ENCODE measurements at places on chromosomes 2 and 18. TPM values are rescaled to one million over a fixed set of nuclear protein-coding genes. Genes with fewer than 3 reads are reported as not detected.

GRCh38 chr18:12968619-12969018 is 20.8 kb downstream of the SEH1L start:
- no peak for DNase-seq

GRCh38 chr2:205930209-205930608 is 155.8 kb downstream of the INO80D start:
- no peak for DNase-seq

DNA sequence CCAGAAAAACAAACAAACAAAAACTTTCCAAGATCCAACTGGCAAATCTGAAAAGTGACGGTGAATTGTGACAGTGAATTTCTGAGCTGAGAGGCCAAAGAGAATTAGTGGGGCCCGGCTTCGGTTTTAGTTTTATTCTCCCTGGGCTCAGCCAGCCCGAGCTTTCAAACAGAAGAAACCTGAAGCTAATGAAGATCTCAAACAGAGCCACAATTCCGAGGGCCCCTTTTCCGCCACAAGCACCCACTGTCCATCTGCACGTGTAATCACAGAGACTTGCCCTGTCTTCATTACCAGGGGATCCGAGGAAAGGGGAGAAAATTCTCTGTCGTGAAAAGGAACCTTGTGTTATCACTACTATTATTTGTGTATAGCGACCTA is 4.2 kb upstream of the ONECUT2 start:
- no peak for DNase-seq

- no peak for DNase-seq
Observed at GRCh38 chr2:6214471-6214870, 522.3 kb downstream of the SOX11 start.

- no peak for DNase-seq
Observed at GRCh38 chr2:207341804-207342203, 176.1 kb upstream of the KLF7 start.

- DNase-seq, result peak; percentile 97
Observed at GRCh38 chr2:237558961-237559641, 7.3 kb upstream of the PRLH start.

GRCh38 chr2:30707304-30707903 is 99.8 kb downstream of the CAPN13 start:
- DNase-seq, result no peak

- no peak for DNase-seq
Observed at GRCh38 chr2:239289545-239289944, 111.3 kb downstream of the HDAC4 start.

GRCh38 chr2:46504685-46505471 is 25.5 kb downstream of the TMEM247 start:
- DNase-seq, result no peak

- DNase-seq, result no peak
Observed at GRCh38 chr18:50662177-50662576, 102.3 kb downstream of the MAPK4 start.

DNA sequence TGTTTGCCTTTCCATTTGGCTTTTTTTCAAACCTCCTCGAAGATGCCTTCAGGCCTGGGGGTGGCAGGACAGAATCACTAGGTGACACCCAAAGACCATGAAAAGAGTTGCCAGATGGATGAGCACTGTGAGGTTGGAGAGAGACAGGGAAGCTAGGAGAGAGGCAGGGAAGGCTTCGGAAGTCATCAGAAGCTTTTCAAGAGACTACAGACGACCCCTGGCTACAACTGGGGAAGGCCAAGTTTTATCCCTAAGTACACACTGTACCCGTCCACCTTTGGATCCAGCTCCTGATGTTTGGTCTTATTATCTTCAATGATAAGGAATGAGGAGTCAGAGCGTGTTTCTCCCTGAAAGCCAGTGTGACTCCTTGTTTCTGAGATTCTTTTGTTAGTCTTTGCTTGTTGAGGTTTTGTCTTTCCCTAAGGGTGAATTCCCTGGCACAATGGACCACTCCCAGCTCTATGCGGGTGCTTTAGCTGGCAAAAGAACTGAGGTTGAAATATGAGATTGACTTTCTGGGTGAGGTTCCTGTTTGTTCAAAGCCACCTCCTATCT is 33.4 kb upstream of the SLC9A2 start:
- DNase-seq, result peak; percentile 16

- DNase-seq, result peak; percentile 85
Observed at GRCh38 chr2:216371721-216372702, at the start of gene MARCHF4. Gene MARCHF4, minus strand, starts transcription at chr2:216372483. Its CDS starts 2,223 bp downstream, at chr2:216370260.

DNA sequence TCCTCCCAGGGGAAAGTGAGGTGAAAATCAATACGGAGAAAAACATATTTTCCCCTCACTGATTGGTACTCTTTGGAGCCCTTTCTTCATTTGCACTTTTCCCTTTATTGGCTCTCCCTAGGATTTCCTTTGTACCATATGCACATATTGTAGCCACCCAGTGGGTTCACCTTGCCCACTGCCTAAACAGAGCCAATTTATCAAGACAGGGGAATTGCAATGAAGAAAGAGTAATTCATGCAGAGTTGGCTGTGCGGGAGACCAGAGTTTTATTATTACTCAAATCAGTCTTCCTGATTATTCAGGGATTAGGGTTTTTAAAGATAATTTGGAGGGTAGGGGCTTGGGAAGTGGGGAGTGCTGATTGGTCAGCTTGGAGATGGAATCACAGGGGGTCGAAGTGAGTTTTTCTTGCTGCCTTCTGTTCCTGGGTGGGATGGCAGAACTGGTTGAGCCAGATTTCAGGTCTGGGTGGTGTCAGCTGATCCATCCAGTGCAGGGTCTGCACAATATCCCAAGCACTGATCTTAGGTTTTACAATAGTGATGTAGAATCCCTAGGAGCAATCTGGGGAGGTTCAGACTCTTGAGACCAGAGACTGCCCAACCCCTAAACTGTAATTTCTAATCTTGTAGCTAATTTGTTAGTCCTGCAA is 15.1 kb upstream of the KCNE4 start:
- DNase-seq, result no peak

- DNase-seq, result peak; percentile 10
Observed at GRCh38 chr2:84631047-84631446, 114.7 kb downstream of the DNAH6 start.

DNA sequence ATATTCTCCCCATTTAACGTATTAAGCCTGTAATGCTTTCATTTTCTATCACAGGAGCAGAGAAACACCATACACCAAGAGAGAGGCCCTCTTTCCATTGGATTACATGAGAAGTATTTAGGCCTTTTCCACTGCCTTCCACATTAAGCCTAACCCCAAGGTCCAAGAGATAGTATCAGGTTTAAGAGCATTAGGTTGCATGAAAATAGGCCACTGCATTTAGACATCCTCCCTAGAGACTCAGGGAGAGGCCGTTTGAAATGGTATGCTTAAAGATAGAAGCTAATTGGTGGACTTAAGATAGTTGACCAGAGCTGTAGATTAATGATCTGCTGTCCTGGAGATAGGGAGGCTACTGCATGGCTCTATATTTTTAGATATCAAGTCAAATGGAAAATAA is 128.5 kb upstream of the PTPRM start:
- DNase-seq, result no peak

- DNase-seq, result no peak
Observed at GRCh38 chr2:1688161-1688560, 56.2 kb downstream of the PXDN start.

- no peak for DNase-seq
Observed at GRCh38 chr2:203853271-203853670, 14.3 kb upstream of the CTLA4 start.

The AOX1 gene
- total RNA-seq, result 5.9 TPM

The SGPP2 gene
- not detected for total RNA-seq

The HOXD13 gene
- not detected for total RNA-seq

The CRYGC gene
- total RNA-seq, result not detected

The SLC19A3 gene
- not detected for total RNA-seq

Measured in myocyte (in vitro differentiated cells).